ENCODE measurements at places on chromosomes 12 and 14.

GRCh38 chr14:104923640-104924420 lies 849 bp upstream of the PLD4 start:
- DNase-seq = no peak

DNA sequence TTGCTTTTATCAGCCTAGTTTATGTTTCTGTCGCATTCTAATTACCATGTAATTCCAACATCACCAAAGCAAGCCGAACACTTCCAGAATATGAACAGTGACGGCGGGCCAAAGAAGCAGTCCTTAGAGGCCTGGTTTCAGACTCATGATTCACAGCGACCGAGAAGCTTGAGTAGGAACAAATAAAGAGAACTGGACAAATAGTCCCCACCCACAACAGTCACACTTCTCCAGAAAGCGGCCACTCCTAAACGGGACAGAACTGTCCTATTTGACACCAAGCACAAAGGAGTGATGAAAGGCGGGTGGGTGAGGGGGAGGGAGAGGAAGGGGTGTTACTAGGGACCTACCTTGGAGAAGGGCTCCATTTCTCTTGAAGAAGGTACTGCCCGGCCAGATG lies 136.4 kb downstream of the FOXN3 start:
- no peak for DNase-seq

GRCh38 chr12:65818454-65819382 lies 5.6 kb upstream of the HMGA2 start:
- DNase-seq = no peak

- no peak for DNase-seq
Observed at GRCh38 chr12:110304061-110304551, 23.1 kb downstream of the ATP2A2 start.

GRCh38 chr14:50312734-50313054 lies 570 bp downstream of the DMAC2L start:
- no peak for DNase-seq

- DNase-seq = no peak
Observed at GRCh38 chr12:92213166-92213565, 67.5 kb upstream of the BTG1 start.

DNA sequence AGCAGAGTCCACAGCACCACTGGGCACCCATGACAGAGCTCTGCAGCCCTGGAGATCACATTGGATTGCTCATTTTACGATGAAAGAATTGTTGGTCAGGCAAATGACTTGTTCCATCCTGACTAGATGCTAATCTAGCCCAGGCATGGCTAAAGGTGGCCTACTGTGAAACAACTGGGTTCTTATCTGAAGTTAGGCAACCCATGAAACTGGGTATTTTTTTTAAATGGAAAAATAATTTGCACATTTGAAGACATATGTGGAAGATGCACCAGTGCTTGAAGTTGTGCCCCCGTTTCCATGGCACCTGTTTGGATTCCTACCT lies 8.3 kb downstream of the PYGL start:
- no peak for DNase-seq

GRCh38 chr14:28294834-28295440 lies 471.6 kb upstream of the FOXG1 start:
- DNase-seq = no peak

DNA sequence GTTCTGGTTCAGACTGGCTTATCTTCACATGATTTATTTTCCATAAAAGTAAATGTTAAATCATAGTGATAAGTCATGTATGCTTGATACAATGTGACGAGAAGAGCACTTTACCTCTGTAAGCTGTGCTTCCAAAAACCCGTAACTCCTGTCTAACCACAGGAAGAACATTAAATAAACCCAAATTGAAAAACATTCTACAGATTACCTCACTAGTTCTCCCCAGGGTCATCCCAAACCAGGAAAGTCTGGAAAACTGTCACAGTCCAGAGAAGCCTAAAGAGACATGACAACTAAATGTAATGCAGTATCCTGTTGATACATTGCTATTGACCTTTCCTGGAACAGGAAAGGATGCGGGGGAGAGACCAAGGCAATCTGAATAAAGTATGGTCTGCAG lies 32.5 kb upstream of the DUSP6 start:
- DNase-seq = no peak

DNA sequence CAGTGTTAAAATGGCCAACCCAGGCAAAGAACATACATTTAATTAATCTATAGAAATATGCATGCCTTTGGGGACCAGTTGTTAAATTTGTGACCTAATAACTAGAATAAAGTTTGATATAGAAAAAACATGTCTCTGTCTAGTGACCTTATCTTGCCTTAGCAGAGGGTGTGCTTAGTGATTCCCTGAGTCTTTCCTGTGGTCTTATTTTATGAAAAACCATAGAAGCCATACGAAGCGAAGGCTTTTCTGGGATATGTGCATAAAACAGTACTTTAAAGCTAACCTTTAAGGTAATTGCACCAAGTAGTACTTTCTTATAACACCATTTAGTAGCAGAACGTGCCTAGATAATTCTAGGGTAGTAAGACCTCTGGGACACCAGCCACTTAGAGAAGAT lies 379.4 kb downstream of the ZFP36L1 start:
- no peak for DNase-seq

DNA sequence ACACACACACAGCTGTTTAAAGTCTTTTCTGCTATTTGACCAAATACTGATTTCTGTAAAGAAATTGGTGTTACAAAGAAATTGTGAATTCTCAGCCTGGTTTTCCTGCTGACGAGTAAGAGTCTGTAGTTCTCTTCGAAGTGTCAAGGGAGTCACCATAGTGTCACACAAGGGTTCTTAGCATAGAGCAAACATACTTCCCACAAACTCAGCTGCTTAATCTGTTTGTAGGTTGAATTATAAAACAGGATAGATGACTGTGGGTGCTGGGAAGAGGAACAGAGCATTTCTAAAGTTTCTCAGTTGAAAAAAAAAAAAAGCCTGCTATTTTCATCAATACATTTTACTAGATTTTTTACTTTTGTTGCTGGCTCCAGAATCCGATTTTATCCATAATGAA lies 82.9 kb downstream of the FOXA1 start:
- no peak for DNase-seq

GRCh38 chr12:1444142-1444516 lies 150.3 kb downstream of the FBXL14 start:
- no peak for DNase-seq

- DNase-seq = no peak
Observed at GRCh38 chr12:53733807-53734200, 6.6 kb upstream of the CALCOCO1 start.

DNA sequence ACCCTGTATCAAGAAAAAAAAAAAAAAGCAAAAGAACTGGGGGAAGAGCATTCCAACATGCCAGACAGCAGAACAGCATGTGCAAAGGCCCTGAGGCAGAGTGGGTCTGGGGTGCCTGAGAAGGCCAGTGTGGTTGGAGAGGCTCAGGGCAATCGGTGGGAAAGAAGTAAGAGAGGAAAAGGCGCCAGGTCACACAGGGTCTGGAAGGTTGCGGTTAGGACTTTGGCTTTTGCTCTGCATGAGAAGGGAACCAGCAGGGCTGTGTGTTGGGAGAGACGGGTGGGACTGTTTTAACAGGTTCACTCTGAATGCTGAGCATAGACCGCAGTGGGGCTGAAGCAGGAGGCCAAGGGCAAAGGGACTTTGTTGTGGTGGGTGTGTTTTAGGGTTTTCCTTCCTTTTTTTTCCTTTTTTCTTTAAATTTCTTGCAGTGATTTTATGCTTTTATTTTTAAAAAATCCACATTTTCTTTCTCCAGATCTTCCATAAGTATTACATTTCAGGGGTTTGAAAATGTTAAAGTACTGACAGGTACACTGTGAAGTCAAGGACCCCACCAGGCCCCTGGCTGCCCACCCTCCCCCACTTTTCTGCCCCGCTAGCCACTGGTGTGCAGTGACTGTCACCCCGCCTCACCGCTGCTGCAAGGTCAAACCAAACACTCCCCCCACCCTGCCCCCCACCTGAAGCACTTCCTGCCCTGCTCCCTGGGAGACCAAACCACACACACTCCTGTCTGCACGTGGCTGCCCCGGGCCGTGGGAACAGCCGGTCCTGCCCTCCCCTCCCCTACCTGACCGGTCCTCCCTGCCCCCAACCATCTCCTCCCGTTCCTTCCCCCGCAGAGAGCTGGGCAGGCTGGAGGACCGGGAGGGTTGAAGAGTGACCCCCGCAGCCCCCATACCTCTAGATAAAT lies 30.0 kb downstream of the DTX1 start:
- DNase-seq = no peak

DNA sequence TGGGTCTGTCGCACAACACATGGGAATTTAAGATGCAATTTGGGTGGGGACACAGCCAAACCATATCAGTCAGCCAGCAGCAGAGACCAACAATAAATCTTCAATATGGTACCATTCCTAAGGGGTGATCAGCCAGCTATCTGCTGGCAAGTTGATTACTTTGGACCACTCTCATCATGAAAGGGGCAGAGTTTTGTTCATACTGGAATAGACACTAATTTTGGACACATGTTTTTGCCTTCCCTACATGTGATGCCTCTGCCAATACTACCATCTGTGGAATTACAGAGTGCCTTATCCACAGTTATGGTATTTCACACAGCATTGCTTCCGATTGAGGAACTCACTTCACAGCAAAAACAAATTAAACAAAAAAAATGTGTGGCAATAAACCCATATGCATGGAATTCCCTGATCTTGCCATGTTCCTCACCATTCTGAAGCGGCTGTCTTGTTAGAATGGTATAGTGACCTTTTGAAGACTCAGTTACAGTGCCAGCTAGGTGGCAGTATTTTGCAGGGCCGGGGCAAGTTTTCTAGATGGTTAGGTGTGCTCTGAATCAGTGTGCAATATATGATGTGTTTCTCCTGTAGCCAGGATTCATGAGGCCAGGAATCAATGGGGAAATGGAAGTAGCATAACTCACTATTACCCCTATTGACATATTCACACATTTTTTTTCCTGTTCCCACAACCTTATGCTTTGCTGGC lies 179.0 kb upstream of the IGF1 start:
- no peak for DNase-seq

GRCh38 chr12:53005215-53005985 lies 856 bp upstream of the EIF4B start:
- DNase-seq = no peak

DNA sequence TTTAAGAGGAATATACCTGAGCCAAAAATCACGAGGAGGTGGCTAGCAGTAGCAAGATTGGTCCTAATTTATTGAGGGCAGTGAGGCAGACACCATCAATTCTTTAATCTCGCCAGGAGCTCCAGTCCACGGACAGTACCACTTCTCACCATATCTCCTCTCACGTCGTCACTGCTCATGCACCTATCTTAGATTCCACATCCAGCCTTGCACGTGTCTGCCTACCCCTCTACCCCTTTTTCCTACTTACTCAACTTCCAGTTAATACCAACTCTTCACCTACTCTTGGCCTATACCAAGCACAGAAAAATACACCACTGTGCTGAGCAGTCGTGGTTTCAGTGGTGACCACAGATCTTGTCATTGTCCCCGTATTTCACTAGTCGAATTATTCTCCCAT lies 246.1 kb downstream of the DPF3 start:
- DNase-seq = no peak

DNA sequence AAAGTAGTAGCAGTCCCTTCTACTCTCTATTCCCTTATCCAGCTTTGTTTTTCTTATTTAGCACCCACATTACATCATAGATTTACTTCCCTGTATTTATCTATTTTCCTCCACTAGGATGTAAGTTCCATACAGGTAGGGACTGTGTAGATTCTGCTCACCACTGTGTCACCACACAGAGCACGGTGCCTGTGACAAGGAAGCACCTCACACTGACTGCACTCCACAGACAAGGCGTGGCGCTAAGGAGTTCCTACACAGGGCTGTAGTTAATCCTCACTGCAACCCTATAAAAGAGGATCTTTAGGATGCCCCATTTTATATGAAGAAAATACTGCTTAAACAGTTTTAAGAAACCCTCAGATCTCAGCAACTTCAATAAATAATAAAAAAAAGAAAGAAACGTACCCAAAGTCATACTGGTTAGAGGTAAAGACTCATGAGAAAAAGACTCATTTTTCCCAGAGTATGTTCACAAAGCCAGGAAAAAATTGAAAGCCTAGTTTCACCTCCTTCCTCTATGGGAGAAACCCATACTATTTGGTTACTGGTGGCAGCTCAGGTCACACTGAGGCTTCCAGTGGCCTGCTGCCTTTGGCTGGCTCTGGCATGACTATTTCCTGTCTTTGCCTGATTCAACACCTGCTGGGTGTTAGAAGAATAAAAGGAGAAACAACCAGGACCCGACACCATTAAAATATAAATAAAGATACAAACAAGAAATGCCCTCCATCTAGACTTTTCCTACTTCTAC lies 36.9 kb downstream of the RAD9B start:
- no peak for DNase-seq
